ENCODE measurements at places on chromosomes 4 and X.
A peak's percentile ranks its signal among the peaks of the same experiment; 100 is the strongest.

GRCh38 chr4:88138561-88138960 is 19.9 kb downstream of the ABCG2 start:
- DNase-seq = no peak

DNA sequence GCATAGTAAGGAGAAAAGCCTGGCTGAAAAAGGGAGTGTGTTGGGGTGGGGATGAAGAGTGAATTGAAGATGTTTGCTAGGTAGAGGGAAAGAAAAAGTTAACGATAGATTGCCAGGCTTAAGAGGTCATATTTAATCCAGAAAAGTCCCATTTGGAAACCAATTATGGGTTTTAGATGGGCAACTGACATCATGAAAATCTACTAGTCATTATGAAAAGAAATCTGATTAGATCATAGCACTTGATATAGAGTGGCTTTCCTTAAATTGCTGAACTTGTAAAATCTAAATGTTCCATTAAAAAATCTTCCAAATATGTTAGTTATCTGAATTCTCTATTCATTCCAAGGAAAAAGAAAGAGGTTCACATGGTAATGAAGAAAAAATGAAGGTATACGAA is 37.5 kb upstream of the IL21 start:
- DNase-seq = no peak

- DNase-seq = no peak
Measured at GRCh38 chr4:98626350-98626749, 32.1 kb downstream of the TSPAN5 start.

GRCh38 chr4:24853142-24853541 is 57.8 kb downstream of the SOD3 start:
- no peak for DNase-seq

DNA sequence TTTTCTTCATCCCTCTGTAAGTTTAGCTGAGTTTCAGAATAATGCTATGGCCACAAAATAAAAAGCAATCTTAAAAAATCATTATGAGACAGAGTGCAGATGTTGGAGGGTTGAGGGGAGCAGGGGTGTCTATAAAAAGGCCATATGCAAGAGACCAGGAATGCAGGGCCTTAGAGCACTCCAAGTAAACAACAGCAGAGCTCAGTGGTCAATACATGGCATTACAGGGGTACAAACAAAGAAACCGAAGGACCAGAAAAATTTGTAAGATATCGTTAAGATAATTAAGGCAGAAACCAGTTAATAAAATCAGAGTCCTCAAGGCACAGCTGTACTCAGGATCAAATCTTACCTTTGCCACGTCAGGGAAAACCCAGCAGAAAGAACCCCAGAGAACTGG is 28.4 kb upstream of the NDST3 start:
- DNase-seq = no peak

DNA sequence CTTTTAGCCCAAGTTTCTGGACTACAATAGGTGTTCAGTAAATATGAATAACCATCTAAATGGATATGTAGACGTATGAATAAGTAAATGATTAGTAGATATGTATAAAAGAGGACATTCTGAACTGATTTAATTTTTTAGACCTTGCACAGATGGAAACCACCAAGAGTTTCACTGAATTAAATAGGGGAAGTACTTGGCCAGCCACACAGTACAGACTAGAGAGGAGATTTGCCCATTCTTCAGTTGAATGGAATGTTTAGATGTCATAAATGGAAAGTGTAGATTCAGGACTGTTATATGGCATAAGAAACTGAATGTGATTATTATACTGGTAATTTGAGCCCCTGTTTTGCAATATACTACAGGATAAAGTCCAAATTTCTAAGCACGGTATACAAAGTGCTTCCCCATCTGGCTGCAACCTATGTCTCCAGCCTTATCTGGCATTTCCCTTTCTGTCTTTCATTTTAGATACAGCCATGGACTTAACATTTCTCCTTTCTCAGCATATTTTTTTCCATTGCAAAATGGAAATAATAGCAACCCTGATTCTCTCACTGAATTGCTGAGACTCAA is 137.8 kb upstream of the HS3ST1 start:
- DNase-seq = no peak

GRCh38 chrX:45781901-45782553 is 581.4 kb upstream of the DIPK2B start:
- DNase-seq = no peak

DNA sequence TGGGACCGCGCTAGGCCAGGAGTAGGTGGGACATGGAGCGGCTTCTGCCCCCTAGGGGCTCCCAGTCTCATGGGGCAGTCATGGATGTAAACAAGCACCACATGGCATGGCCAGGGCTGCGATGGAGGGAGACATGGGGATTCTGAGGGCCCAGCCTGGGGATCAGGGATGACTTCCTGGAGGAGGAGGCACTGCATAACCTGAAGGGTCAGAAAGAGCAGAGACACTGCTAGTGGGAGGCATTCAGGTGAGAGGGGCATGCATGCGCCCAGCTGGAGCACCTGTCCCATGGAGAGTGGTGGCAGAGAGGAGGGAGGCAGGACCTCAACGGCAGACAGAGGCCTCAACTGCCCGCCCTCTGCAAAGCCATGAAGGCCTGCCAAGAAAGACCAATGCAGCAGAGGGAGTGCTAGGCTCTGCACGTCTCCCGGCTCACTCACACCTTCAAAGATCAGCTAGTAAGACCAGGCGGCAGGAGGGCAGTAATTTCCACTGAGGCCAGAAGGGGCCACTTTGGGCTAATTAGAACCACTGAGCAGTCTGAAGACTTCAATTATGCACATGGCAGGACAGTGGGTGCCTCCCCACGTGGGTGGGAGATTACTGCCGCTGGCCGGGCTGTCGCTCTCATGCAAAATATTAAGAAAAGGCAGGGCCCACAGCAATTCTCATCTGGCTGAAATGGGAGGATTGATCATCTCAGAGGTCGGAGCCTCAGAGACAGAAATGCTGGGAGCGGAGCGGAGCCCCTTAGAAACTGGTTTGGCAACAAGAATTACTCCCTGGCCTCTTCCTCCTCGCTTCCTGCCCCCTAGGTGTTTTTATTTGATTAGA is 69.6 kb downstream of the PPP2R2C start:
- DNase-seq = no peak

DNA sequence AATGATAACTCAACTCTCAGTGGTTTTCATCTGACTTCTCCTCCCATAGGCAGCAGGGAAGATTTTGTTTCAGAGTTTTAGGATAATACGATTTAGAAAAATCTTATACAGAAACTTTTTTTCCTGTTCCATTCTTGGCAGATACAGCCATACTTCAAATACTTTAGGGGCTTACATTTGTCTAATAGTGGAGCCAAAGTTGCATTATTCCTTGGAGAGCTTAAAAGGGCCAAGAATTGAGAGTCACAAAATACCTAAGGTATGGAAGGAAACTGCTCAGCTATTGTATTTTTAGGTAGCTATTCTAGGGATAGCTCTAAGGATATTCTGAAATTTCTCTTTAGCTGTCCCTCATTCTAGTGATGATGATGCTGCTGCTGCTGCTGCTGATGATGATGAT is 132.9 kb upstream of the PTCHD1 start:
- no peak for DNase-seq

- no peak for DNase-seq
Measured at GRCh38 chr4:159197260-159197884, 94.5 kb downstream of the RAPGEF2 start.

DNA sequence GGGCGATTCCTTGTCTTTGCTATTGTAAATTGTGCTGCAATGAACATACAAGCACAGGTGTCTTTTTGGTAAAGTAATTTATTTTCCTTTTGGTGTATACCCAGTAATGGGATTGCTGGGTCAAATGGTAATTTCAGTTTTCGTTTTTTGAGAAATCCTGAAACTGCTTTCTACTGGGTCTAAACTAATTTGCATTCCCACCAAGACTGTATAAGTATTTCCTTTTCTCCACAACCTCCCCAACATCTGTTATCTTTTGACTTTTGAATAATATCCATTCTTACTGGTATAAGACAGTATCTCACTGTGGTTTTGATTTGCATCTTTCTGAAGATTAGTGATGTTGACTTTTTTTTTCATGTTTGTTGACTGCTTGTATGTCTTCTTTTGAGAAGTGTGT is 2506.0 kb downstream of the PCDH7 start:
- DNase-seq = no peak

- no peak for DNase-seq
Measured at GRCh38 chr4:70544279-70544868, 26.0 kb downstream of the AMTN start.

- DNase-seq = peak; percentile 15
Measured at GRCh38 chr4:99816545-99817308, at the start of gene DAPP1. DAPP1 (plus strand) TSS chr4:99816827; CDS start chr4:99816914, 87 bp downstream.

- DNase-seq = no peak
Measured at GRCh38 chr4:147610686-147611085, 6.5 kb upstream of the TMEM184C start.

GRCh38 chr4:74038425-74039314 is at the start of gene CXCL3:
CXCL3 (minus strand) TSS chr4:74038689; CDS start chr4:74038611, 78 bp downstream.
- DNase-seq = peak; percentile 16

GRCh38 chr4:26217961-26218676 is 102.7 kb upstream of the RBPJ start:
- DNase-seq = no peak

DNA sequence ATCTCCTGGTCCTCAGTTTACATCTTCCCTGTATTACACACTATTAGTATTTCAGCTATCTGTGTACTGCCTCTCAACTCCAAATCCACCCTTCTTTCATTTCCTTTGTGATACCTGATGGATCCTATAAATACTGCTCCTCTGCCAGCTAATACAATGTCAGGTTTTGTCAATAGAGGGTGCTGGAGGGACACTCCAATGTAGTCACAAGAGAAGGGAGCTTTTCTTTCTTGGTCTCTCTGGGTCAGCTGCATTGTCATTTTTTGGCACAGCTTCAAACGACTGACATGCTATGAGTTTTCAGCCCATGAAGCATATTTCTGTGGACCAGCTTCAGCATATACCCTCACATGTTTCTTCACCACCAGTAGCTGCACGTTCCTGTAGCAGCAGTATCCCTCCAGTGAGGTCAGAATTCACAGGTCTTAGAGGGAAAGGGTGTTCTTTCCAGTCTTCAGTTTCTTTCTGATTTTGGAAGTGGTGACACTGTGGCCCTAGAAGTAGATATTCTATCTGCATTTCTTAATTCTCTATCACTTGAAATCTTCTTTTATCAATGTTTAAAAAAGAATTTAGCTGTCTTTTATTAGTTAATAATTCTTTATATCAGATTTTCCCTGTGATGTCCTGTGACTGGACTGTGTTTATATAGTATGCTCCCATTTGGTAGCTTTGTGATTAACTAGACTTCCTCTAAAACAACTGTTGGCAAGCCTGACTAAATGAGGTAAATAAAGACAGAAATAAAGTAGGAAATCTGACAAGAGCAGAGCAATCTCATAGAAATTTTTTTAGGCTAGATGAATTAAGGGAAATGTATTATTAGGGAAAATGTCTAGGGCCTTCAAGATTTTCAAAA is 60.6 kb downstream of the GABRA2 start:
- no peak for DNase-seq

DNA sequence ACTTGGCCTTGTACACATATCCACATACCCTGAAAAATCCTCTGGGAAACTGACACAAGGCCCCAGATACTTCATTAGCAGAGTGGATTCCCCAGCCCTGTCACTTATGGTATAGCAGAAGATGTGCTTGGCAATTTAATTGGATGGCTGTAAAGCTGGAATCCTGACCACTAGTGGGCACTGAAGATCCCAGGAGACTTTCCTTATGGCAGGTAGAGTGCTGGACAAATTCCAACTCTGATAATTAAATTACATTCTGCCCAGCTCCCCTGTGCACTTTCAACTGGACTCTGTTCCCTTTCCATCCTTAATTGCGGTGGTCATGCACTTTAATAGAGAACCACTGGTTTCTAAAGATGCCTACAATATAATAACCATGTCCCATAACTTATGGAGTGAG is 119.8 kb downstream of the DCK start:
- DNase-seq = no peak

DNA sequence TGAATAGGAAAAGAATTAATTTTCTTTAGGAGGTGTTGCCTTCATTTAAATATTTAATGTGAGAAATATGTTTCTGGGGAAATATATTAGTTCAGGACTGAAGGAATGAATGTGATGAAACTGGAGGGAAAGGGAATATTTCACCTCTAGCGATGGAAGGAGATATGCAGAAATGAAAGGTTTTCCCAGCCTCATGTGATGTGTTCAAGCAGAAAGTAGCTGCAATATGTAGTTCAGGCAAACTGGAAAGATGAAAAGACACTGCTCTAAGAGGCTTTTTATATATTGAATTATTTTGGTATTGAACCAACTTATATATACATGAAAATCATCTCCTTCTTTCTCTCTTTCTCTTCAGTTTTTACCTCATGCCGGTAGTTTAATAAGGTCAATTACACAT is 3.4 kb downstream of the GRID2 start:
- no peak for DNase-seq

GRCh38 chrX:2264179-2265030 is 236.4 kb downstream of the DHRSX start:
- DNase-seq = no peak

DNA sequence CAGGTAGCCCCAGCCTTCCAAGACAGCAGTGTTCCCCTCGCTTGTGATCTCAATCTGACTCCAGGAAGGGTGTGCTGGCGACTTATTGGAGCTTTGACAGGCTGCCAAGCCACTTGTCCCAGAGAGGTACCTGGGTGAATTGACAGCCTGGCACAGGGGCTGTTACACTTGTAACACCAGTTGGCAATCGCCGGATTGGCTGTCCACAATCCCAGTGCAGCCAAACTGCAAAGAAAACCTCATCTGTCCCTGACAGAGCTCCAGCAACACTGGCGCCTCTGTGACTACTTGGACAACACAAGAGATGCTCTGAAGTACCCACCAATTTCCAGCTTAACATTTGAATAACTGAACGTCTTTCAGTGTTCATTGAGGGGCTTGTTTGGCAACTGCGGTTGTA is 76.8 kb upstream of the PRPS1 start:
- DNase-seq = no peak

- DNase-seq = no peak
Measured at GRCh38 chrX:48831909-48832291, 3.5 kb downstream of the PCSK1N start.

DNA sequence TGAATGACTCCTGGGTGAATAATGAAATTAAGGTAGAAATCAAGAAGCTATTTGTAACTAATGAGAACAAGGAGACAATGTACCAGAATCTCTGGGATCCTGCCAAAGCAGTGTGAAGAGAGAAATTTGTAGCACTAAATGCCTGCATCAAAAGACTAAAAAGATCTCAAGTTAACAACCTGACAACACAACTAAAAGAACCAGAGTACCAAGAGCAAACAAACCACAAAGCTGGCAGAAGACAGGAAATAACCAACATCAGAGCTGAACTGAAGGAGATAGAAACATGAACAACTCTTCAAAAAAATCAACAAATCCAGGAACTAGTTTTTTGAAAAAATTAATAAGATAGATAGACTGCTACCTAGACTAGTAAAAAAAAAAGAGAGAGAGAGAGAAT is 8.4 kb downstream of the CFAP299 start:
- no peak for DNase-seq
